LoVo (cell line): ENCODE measurements at places on chromosomes 13 and 19.

DNA sequence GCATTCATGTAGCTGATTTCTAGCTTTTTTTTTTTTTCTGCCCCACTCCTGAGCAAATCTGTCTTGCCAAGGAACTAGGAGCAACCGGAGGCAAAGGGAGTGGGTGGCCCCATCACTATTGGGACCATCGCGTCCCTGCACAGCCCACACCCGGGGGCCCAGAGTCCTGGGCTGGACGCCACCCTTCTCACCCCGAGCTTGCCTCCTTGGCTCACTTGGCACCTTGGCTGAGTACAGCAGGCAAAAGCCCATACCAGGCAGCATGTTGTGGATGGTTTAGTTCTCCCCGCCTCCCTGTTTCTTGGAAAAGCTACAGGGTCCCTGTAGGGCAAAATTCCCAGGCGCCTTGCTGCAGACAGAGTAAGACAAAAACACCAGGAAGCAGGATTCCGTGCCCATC is 13.7 kb downstream of the SMIM24 start:
- DNase-seq: no peak

DNA sequence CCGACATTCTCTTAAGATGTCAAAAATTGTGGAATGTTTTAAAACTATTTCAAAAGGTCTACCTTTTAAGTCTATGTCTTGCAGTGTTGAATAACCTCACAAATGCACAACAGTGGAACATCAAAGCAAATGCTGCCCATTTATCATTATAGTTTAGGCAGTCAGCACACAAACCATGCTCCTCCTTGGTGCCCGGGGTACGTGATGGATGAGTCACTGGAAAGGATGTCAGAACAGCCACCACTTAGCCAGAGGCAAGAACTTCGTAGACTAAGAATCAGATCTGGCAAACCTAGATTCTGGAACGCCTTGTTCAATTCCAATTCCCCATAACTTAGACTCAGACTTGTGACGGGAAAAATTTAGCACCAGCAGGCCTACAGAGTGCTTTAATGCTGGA is 343.6 kb downstream of the FGF9 start:
- peak; percentile 27 for DNase-seq

- no peak for DNase-seq
Observed at GRCh38 chr13:30376426-30377311, 45.6 kb upstream of the UBE2L5 start.

- DNase-seq: no peak
Observed at GRCh38 chr13:30746791-30747190, 11.4 kb downstream of the ALOX5AP start.

DNA sequence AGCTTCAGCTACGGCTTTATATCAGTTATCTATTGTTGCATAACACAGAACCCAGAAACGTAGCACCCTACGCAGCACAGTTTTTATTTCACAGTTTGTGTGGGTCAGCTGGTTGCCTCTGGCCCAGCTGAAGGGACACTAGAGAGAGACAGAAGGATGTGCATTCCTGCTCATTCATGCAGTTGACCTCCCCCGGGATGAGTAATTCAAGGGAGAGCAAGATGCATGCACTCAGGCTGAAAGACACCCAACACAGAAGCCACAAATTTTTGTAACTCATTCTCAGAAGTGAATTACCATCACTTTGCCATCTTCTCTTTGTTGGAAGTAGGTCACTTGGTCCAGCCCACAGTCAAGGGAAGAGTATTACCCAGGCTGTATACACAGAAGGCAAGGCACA is 89.5 kb downstream of the EFNB2 start:
- no peak for DNase-seq

DNA sequence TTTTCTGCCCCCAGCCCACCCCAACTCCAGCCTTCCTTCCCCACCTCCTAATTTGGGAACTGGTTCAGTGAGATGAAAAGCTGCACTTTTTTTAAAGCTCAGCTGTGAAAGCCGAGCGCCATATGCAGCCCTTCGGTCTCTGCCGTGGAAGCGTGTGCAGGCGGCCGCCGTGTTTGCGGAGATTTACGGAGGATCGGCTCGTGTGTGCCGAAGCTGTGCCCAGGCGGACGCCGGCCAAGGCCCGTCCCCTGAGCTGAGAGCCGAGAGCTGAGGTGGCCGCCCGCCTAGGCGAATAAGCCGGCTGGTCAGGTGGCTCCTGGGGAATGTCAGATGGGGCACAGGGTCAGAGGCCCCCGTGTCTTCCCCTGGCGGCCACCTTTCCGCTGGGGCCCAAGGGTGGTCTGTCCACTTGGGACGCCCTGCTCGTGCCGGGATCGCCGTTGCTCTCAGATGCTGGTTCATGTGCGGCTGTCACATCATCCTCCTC is 78.7 kb downstream of the ZNF536 start:
- DNase-seq: no peak

DNA sequence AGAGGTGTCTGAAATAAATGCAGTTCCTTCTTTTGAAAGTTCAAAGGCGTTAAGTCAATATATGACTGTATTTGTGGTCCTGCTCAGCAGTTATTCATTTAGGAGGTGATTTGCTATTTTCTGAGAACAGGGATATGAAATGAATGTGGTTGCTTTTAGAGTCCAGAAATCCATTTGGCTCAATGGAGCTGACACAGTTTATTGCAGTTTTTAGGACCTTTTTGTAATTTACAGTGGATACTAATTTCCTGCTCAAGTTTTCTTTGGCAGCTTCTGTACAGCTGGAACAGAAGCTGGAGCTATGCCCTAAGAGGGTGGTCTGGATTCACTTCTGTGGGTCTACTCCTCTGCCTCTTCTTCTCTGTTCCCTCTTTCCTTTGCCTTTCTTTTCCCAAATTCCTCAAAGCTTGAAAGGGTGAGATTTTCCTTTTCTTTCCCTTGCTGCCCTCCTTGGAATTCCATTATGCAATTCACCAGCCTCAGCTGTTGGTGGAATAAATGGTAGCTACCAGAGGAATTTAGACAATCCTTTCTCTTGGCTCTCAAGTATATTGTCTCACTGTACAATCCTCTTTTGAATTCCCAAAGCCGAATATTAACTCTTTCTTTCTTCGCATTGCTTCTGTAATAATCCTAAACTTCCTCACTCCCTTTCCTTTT is 39.9 kb downstream of the ITGBL1 start:
- no peak for DNase-seq

GRCh38 chr13:76837801-76838200 is 48.4 kb downstream of the KCTD12 start:
- no peak for DNase-seq

- DNase-seq: peak; percentile 91
Observed at GRCh38 chr19:43826787-43827754, at the start of gene ZNF283. TSS of gene ZNF283 (plus strand) at chr19:43827321. CDS start at chr19:43833505, 6,184 bp downstream.

- DNase-seq: no peak
Observed at GRCh38 chr13:32254416-32254815, 60.7 kb downstream of the ZAR1L start.

GRCh38 chr13:45137526-45137925 is 17.2 kb downstream of the GTF2F2 start:
- DNase-seq: no peak

GRCh38 chr19:54454781-54455675 is 6.0 kb downstream of the LENG8 start:
- no peak for DNase-seq

GRCh38 chr13:51035469-51035868 is 75.6 kb downstream of the C13orf42 start:
- no peak for DNase-seq

GRCh38 chr13:112910016-112910415 is 59.0 kb upstream of the MCF2L start:
- DNase-seq: no peak

- no peak for DNase-seq
Observed at GRCh38 chr13:111874981-111875380, 192.0 kb upstream of the SOX1 start.

- no peak for DNase-seq
Observed at GRCh38 chr13:109476001-109476400, 310.4 kb downstream of the IRS2 start.

DNA sequence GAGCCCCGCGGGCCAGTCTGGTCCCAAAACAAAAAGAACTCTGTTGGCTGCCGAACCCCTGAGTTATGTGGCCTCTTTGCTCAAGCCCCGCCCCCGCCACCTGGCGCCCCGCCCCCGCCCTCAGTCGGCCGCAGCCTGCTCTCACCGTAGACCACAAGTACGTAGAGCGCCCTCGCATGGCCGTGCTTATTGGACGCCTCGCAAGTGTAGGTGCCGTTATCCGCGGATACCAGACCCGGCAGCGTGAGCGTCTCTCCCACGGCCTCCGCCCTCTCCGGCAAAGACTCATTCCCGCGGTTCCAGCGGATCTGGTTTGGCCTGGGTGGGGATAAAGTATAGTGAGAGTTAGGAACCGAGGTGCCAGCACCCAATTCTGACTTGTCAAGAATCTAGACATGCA is 5.5 kb upstream of the ZNF428 start:
- DNase-seq: no peak

GRCh38 chr13:106112191-106112590 is 423.3 kb downstream of the EFNB2 start:
- DNase-seq: no peak

- DNase-seq: no peak
Observed at GRCh38 chr13:53152057-53152421, 123.4 kb downstream of the OLFM4 start.

GRCh38 chr19:14155371-14155770 is 19.0 kb upstream of the ASF1B start:
- no peak for DNase-seq

DNA sequence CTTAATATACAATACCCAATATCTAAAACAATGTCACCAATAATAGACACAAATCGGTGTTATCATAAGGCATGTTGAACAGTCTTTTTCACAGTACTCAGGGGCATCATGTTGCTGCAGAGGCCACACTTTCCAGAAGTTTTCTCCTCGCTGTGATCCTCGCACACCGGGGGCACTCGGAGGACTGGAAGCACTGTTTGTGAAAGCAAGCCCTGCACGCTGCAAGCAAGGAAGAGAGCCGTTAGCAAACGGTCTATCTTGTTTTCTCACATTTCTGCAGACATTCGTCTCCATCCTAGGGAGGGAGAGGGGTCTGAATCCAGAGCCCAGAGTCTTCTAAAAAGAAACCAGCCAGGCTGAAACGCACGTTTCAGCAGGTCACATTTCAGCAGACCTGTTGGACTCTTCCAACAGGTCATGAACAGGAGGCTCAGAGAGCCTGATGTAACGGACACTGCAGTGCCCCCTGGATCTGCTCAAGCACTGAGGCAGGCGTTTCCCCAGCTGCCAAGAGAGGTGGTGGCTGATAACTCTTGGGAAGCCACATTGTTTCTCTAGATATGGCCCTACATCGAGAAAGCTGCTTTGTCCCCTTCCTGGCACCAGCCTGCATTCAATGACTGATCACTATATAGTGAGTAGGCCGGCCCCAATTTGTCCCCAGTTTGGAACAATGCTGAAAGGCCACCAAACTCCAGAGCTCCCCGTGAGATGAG is 43.6 kb downstream of the RUBCNL start:
- DNase-seq: no peak

DNA sequence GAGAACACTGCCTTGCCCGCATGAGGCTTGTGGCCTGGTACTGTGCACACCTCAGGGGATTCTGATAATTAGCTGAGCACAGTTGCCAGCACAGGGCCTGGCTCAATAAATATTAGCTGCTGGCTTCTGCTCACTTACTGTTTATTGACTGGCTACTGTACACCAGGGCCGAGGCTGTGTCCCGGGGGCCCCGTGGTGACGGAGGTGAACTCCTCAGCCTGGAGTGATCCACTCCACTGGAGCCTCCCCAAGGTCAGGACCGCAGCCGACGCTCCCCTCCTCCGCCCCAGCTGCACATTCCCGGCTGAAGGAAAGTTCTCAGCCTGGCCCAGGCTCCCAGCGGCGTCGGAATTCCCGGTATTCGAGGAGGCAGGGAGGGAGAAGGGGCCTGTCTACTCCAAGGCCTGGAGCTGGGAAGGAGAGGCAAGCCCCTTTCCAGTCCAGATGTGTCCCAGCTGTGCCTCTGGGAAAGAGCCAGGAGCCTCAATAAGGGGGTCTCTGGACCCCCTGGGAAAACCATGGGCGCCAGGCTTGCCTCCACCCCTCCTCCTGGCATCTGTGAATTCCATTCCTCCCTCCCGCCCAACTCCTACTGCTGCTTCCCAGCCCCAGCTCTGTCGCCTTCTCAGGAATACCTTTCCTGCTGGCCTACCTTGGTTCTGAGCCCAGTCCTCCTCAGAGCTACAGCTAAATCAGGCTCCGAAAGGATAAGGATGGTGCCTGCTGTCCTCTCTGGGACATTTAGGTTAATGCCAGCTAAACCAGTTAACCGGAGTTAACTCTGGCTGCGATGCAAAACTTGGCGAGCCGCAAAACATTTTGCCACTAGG is 7.3 kb downstream of the RPS16 start:
- no peak for DNase-seq

GRCh38 chr13:113547238-113547971 is 37.1 kb upstream of the TFDP1 start:
- DNase-seq: no peak

GRCh38 chr13:62060570-62060969 is 644.9 kb upstream of the PCDH20 start:
- no peak for DNase-seq

GRCh38 chr13:111356795-111357194 is 36.4 kb downstream of the TEX29 start:
- DNase-seq: no peak

GRCh38 chr19:49390929-49391359 is 2.9 kb downstream of the KASH5 start:
- DNase-seq: no peak

DNA sequence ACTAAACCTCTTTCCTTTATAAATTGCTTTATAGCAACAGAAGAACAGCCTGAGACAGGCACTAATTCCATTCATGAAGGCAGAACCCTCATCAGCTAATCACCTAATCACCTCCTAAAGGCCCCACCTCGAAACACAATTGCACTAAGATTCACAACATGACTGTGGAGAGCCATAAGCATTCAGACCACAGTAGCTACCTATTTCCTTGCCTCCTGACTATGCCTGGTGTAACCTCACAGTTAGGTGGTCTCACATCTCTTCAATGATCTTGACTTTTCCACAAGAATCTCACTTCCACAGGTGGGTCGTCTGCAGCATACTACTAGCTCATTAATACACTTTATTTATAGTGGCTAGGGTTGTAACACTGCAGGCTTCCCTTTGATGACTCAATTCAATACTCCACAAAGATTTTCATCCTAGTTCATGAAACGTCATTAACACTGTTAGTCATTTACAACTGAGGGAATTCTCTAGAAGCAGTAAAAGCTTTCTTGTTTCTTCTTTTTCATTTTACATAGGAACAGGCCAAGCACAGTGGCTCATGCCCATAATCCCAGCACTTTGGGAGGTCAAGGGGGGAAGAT is 27.1 kb downstream of the STK24 start:
- DNase-seq: no peak

DNA sequence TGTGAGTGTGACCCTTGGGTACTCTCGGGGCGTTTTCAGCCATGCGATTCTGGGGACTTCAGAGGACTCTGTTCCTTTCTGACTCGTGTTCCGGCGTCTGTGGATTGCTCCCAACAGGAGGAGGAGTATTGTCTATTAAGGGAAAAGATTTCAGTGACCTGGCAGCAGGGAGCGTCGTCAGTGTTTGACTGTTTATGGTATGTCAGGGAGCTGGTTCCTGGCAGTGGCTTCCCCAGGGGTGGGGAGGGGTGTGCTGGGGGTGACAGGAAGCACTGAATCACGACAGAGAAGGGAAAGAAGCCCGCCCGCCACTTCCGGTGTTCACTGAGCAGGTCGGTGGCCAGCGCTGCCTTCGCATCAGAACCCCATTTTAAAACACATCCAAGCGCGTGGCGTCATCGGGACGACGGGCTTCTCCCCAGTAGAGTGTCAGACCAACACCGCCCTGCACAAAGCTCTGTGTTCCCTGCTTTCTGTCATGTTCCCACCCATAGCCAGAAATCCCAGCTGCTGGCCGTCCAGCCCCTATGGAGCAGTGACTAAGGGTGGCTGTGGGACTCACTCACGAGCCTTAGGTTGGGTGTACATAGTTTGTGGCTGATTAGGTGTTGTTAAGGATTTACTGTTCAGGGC is 33.8 kb downstream of the COL4A2 start:
- no peak for DNase-seq
